ENCODE measurements at places on chromosomes 2 and 18.

- DNase-seq, result no peak
These were observed 394.1 kb upstream of the SYT4 start for GRCh38 chr18:43671431-43671830.

- no peak for DNase-seq
These were observed 428.9 kb upstream of the FANCL start for GRCh38 chr2:58669998-58670397.

GRCh38 chr2:23859983-23860382, 66.9 kb downstream of the ATAD2B start:
- DNase-seq, result no peak

DNA sequence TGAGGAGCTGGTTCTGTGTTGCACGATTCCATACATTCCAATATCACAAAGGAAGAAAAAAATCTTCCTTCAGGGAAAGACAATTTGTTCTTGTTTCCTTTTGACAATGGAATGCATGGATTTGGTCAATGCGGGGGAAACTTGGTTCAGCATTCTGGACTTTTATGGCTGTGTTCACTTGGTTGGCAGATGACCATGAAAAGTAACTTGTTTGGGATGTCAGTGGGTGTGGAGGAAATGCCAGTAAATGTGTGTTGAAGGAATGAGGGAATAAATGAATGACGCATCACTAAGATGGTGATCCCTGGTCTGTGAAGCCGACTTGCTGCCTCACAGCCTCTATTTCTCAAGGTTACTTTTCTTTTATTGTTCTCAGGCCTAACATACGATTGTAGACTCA, 53.7 kb downstream of the THUMPD2 start:
- DNase-seq, result no peak

GRCh38 chr18:9469685-9470084, 5.6 kb upstream of the RALBP1 start:
- DNase-seq, result no peak

GRCh38 chr2:747762-748351, 70.7 kb upstream of the TMEM18 start:
- no peak for DNase-seq
